ENCODE measurements at places on chromosomes 6 and 20.
A peak's percentile ranks its signal among the peaks of the same experiment; 100 is the strongest.

DNA sequence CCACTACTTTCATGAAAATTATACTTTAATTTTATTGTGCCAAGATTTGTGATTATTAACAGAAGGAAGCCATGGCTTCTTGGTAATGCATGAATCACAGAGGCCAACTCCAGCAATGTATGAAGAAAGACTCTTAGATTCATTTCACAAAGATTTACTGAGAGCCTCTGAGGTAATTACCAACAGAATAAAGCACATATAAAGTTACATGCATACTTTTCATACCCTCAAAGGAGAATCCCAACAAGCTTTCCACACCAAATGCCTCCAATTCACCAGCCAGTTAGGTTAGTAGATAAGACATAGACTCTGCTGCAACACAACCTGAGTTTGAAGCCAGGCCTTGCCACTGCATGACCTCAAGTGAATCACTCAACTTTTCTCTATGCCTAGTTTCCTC, 41.9 kb downstream of the HBS1L start:
- no peak for DNase-seq

DNA sequence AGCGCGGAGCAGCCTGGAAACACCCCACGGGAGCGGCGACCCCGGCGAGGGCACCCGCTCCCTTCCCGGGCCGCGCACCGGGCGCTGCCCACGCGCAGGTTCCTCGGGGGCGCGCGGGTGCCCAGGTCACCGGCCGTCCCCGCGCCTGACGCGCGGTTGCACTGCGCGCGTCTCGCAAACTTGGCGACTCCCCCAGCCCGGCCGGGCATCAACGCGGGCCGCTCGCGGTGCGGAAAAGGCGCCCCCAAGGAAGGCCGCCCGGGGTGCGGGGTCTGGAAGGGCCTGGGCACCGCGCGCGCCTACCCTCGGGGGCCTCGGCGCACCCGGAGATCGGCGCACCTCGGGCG, 555 bp upstream of the ZBTB46 start:
- no peak for DNase-seq

DNA sequence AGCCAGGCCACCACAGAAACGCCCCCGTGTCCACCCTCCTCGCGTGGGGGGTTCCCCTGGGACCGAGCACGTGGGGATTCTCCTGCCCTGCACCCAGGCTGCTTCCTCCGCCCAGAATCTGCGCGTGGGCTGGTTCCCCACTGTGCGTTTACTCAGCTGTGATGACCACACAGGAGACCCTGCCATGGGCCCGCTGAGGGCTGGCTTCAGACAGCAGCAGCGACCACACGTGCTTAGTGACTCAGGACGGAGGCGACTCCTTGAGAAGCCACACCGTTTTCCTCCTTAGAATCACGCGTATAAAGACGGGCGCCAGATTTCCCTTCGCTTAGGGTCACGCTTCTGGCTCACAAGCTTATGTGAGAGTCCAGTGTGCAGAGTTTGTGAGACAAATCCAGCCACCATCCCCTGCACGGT, 63.9 kb upstream of the PDE10A start:
- DNase-seq, result peak; percentile 40

DNA sequence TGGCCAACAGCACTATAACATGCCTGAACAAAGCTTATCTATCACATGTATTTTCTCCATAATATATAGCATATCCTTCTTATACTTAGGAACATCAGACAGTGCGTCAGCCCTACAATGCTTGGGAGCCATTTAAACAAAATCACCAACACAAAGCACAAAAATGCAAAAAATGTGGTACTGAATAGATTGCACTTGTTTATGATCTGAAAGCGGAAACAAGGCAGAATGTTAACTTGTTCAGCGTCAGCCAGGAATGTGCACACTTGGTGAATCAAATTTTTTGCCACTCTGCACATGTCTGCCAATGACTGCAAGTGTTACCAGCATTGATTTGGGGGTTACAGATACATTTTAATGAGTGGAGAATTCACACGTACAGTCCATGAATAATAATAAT, 14.8 kb downstream of the SLC35A1 start:
- DNase-seq, result no peak

DNA sequence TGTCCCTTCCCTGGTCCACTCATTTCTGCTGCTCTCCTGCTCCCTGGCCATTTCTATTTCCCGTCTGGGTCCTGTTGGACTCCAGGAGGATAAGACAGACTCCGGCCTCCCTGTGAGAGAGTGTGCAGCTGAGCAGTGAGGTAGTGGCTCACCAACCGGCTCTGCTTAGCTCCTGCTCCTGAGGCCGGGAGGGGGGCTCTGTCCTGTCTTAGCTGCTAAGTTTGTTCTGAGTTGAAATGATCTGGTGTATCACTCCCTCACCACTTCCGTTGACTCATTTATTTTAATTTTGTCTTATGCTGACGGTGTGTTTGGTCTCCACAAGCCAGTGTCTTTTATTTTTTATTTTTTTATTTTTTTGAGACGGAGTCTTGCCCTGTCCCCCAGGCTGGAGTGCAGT, 148.5 kb upstream of the PDE10A start:
- no peak for DNase-seq

GRCh38 chr20:8433291-8433690, 301.2 kb downstream of the PLCB1 start:
- no peak for DNase-seq

DNA sequence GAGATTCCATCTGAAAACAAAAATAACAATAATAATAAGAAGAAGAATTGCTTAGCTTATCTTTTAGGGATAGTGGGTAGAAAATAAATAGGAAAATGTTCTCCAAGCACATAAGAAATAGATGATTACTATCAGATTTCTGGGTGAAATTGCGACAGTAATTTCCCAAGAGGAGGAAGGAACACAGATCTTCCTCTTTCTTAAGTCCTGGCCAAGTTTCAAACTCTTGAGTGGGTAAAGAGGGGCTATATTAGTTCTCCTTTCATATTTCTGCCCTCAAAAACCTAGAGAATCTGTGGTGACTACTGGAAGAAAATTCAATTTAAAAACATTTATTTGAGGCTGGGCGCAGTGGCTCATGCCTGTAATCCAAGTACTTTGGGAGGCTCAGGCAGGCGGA, 63.7 kb downstream of the PHACTR2 start:
- no peak for DNase-seq

DNA sequence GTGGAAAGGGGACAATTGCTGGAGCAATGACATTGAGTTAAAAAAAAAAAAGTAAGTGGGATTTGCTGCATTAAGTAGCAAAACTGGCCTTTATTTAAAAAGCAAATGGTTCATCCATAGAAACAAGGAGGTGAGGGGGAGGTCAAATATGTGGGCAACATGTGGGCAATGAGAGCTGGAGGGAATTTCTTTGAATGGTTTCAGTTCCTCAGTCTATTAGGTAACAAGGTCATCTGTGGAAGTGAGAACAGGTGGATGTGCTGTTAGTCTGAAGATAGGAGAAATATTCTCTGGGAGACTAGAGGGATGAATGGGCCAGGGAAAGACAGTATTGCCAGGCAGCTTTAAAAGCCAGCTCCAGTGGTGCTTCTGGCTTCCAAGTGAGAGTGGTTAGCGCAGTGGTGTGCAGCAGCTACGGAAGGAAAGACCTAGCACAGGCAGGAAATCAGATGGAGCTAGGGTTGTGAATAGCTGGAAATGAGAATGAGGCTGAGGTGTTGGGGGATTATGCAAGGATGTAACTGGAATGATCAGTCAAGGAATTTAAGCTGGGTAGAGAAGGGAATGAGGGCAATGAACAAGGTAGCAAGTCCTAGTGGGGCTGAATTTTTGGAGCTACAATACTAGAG, 727.6 kb downstream of the PTPRT start:
- DNase-seq, result no peak

DNA sequence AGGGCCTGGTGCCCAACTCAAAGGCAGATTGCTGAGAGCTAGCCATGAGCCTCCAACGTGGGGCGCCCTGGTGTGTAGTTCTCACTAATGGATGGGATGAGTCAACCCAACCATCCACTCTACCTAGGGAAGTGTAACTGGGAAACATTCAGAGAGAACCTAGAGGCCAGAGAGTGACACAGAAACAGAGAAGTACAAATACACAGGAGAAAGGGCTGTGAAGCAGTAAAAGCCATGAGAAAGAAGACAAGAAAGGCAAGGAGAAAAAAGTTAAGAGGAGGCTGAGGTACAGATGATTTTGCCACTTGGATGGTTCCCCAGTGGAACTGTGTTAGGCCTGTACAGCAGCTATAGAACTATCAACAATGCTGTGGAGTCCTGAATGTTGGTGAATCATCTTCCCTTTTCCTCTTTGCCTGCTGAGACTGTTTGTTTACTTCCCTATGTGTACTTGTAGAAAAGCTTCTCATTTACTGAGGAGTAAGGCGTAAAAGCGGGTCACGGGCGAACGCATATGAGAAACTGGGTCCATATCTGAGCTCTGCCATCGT, 39.0 kb downstream of the MAN1A1 start:
- no peak for DNase-seq

DNA sequence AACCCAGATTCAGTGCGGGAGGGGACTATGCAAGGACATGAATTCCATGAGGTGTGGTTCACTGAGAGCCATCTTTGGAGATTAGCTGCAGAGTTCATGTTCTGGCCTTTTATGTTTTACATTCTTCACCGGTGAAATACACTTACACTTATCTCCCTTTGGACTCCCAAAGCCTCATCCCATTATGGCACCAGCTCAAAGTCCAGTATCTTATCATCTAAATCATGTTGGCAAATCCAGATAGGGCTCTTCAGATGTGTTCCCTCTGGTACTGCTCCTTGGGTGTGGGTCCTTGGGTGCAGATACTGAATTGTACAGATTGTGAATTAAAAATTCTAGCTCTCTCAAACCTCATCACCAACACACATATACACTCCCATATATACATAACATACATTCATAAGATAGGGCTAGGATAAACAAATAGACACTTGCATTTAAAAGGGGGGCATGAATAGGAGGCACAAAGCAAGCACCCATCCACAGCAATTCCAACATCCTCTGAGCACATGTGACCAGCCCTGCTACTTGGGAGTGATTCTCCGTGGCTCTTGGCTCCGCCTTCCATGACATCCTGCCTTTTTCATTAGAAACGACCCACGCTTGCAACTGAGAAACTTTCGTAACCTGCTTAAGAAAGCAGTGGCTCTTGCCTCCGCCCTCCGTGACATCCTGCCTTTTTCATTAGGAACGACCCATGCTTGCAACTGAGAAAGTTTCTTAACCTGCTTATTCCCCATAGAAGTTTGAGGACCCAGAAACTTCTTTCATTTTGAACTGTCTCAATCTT, 53.6 kb upstream of the LRRC1 start:
- no peak for DNase-seq

- peak; percentile 73 for DNase-seq
Measured at GRCh38 chr6:73523434-73524123, 2.7 kb upstream of the EEF1A1 start.

- peak; percentile 52 for DNase-seq
Measured at GRCh38 chr6:158910484-158911440, 89.2 kb downstream of the RSPH3 start.

GRCh38 chr6:73766040-73766439, 70.0 kb downstream of the CD109 start:
- no peak for DNase-seq

GRCh38 chr20:36666181-36666740, 20.3 kb upstream of the SLA2 start:
- peak; percentile 28 for DNase-seq

- no peak for DNase-seq
Measured at GRCh38 chr20:6704132-6704861, 63.2 kb upstream of the BMP2 start.

GRCh38 chr6:168545428-168545827, 104.4 kb downstream of the SMOC2 start:
- DNase-seq, result no peak

GRCh38 chr6:21278375-21278745, 315.2 kb upstream of the SOX4 start:
- DNase-seq, result no peak

DNA sequence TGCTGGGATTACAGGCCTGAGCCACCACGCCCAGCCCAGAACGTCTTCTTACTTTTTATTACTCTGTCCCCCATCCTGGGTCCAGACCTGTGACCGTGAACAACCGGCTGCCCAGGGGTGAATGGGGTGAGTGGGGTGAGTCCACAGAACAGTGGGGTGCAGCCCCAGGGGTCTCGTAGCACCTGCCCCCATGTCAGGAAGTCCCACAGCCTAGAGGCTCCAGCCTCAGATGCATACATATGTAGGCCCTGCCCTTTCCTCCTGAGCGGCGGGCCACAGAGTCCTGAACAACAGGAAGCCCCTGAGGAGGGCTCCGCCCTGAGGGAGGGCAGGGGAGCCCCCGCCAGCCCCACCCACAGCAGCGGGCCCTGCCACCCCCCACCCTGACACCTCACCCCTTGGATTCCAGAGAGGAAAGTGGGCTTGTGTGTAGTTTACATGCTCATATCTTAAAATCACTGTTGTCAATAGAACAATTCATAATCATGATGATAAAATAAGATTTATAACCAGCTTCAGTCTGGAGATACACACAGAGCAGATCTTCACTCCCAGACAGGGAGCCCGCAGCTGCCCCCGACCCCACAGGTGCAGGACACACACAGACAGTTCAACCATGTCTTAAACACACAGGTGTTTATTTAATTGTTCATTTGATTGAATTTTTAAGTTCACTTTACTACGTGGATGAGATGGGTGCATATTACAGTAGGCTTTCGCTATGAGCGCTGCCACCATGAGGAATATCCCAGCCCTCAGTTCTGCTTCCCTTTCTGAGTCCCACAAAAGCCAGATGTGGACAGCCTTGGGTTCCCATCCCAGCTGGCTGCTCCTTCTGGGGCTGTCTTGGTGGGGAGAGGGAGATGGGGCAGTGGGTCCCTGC, 12.4 kb upstream of the GMEB2 start:
- DNase-seq, result no peak

- DNase-seq, result no peak
Measured at GRCh38 chr6:5583528-5583927, 322.2 kb downstream of the FARS2 start.

GRCh38 chr6:152682141-152682540, 15.6 kb upstream of the MYCT1 start:
- no peak for DNase-seq

DNA sequence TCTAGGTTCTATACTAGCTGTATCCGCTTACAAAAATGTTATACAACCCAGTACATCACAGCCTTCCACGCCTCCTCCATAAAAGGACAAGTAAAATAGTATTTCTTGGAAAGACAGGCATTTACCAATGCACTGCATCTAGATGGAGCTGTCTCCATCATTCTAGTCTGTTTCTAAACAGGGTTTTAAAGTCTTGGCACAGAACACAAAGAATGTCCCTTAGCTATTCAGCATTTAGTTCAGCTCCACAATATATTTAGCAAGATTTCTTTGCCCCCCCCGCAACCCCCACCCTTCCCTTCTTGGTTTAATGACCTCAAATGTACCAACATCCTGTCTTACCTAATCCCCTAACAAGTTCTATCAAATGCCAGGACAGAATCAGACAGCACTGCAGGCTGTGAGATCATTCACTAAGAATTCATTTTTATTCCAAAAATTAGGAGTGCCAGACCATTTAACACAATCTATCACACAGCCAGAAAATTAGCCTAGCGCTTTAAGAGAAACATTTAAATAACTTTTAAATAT, 198.6 kb downstream of the BACH2 start:
- peak; percentile 87 for DNase-seq

GRCh38 chr6:87070741-87071140, 24.2 kb downstream of the CGA start:
- DNase-seq, result no peak

- DNase-seq, result no peak
Measured at GRCh38 chr20:63206878-63207277, 9.1 kb downstream of the YTHDF1 start.

Data from tongue (tissue), 3 donors.